A673 (cell line): ENCODE measurements at places on chromosomes 13 and 19. TPM values are rescaled to one million over a fixed set of nuclear protein-coding genes. Genes with fewer than 3 reads are reported as not detected.

DNA sequence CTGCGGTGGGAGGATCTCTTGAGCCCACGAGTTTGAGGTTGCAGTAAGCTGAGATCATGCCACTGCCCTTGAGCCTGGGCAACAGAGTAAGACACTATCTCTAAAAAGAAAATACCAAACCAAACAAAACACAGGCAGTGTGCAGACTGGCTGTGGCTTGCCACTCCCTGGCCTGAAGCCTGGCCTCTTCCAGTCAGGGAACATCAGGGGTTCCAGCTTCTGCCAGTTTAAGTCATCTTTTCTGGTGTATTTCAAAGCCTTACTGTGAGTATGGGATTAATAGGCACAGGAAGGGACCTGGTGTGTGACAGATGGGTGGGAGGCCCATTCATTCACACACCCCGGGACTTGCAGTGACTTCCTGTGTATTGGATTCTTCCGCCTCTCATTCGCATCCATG, 27.0 kb upstream of the F2RL3 start:
- DNase-seq, result peak; percentile 7

GRCh38 chr13:77740931-77741596, 43.6 kb downstream of the SLAIN1 start:
- no peak for DNase-seq

GRCh38 chr19:29299416-29300380, 86.7 kb upstream of the UQCRFS1 start:
- DNase-seq, result no peak

DNA sequence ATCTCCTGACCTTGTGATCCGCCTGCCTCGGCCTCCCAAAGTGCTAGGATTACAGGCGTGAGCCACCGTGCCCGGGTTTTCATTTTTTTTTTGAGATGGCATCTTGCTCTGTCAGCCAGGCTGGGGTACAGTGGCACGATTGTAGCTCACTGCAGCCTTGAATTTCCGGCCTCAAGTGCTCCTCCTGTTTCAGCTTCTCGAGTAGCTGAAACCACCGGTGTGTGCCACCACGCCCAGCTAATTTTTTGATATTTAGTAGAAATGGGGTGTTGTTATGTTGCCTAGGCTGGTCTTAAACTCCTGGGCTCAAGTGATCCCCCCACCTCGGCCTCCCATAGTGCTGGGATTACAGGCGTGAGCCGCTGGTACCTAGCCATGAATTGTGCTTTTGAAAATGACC, 5.9 kb downstream of the ADAT3 start:
- DNase-seq, result no peak

- DNase-seq, result peak; percentile 4
Observed at GRCh38 chr13:32255724-32256109, 59.4 kb downstream of the ZAR1L start.

Gene PABPC3
- 0.24 TPM in 1 of 2 replicates, not detected in the other for total RNA-seq

DNA sequence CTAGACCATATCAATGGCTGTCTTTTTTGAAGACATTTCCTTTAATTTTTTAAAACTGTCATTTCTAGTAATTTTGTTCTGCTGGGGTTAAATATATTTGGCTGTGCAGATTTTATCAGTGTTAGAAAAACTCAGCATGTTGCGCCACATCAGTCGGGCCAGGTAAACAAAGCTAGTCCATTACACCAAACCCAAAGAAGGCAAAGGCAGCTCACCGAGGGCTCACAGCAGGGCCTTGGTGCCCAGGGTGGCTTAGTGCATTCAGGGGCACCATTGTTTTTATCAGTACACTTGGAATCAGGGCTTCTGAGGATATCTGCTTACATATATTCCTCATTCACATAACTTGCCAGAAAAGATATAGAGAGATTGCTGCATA, 22.2 kb downstream of the SPATA13 start:
- no peak for DNase-seq

DNA sequence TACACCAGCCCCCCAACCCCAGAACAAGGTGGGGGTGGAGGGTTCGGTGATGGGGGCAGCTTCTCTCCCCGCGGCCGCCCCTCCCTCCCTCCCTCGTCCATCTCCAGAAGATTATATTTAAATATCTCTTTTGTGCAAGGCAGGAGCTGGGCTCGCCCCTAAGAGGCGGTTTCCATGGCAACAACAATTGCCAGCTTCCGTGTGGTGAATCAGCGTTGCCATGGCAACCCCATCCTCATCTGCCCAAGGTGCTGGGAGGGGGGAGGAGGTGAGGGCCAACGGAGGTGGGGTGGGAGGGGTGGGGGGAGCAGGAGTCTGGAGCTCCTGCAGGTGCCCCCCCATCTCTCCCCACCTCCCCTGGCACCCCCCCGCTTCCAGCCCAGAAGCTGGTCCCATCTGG, 46.4 kb downstream of the CELF5 start:
- peak; percentile 84 for DNase-seq

Gene TBXA2R
- total RNA-seq, result 0.56 and 0.70 TPM in 2 replicates

Gene TSSK6
- total RNA-seq, result 2.5 TPM in 2 replicates

Gene SULT2B1
- 0.24 and 0.60 TPM in 2 replicates for total RNA-seq

Gene EID2B
- 3.4 and 4.2 TPM in 2 replicates for total RNA-seq

DNA sequence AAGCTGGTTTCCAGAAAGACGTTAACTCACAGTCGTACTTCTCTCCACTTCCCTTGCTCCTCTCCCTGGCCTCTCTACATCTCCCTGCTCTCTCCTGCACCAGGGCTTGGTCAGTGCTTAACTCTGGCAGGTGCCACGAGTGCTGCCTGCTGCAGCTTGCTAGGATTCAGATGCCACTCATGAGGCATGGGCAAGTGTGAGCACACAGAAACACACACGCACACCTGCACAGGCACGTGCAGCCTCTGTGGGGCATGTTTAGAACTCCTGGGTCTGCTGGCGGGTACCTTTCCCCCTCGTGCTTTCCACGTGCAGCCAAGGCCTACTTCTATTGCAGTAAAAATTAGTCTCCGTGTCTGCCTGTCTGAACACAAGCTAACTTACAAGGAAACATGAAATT, 31.8 kb downstream of the SOX1 start:
- no peak for DNase-seq

- peak; percentile 71 for DNase-seq
Observed at GRCh38 chr19:33406521-33407139, 33.1 kb downstream of the CEBPG start.

DNA sequence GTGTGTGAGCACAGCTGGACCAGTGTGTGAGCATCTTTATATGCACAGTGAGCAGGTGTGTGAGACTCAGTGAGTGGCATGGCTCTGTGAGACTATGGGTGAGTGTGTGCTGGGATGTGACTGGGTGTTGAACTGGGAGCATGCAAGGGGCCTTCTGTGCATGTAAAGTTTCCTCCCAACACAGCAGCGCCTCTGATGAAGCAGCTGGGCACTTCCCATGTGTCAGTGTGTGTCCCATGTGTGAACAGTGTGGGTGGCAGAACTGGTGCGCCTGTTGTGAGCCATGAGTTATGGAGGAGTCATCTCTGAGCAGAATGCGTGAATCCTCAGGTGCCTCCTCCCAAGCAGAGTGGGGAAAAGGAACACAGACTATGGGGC, 24.1 kb downstream of the LGALS16 start:
- DNase-seq, result no peak

Gene RXFP2
- total RNA-seq, result not detected in 2 replicates

DNA sequence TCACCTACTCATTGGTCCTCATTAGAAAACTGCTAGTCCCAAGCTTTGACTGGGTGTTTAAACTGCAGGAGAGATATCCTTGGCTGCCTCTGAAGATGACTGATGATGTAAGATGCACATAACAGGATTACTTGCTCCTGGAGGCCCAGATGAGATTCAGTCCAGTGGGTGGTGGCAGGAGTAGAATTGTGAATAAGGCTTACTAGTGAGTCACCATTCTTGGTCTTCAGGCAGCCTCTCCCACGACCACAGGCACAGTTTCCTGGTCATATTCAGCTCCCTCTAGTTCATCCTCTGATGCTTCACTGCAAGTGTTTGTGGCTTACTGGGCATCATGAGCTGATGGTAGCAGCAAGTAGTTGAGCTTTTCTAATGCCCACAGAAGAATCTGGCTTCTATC, 12.1 kb downstream of the SERTM1 start:
- peak; percentile 94 for DNase-seq

GRCh38 chr13:77353995-77354394, 27.1 kb upstream of the MYCBP2 start:
- DNase-seq, result no peak

DNA sequence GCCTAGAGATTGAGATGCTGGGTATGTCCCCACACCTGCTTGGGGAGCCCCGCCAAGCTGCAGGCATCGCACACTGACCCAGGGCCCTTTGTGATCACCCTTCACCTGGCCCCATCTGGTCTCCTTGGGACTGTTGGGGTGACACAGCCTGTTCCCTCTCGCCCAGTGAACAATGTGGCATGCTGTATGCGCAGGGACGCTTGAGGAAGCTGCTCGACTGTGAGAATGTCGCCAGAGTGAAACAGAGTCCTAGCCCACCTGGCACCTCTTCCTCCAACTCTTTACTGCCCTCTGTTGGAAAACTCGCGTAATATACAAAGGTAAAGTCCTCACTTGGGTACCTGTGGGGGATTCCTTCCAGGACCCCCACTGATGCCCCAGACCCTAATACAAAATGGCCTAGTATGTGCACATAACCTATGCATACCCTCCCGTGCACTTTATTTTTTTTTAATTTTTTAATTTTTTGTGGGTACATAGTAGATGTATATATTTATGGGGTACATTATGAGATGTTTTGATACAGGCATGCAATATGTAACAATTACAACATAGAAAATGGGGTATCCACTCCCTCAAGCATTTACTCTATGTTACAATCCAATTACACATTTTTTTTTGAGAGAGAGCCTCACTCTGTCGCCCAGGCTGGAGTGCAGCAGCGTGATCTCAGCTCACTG, 9.0 kb downstream of the BLOC1S3 start:
- peak; percentile 33 for DNase-seq

DNA sequence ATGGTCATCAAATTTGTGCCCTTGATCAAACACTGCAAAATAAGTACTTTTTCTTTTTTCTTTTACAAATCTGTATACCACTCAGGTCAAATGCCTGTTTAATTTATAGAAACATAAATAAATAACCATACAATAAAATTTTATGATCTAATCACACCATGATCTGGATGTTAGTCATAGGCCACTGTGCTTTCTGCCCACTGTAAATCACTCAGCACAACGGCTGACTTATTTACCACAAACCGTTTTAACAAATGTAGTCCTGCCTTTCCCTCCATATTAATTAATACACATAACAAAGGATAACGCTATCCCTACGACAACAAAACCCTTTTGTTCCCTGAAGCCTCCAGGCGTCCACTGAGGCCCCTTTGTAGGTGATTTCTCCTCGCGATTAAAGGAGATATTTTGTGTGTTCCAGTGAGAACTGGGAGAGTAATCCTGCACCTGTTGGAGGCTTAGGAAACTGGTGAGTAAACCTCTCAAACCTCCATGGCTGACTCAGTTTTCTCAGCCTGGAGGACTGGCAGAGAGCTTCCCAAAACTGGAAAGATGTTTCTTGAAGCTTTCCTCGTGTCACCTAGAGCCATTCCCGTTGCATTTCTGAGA, 477.1 kb upstream of the SGCG start:
- no peak for DNase-seq

DNA sequence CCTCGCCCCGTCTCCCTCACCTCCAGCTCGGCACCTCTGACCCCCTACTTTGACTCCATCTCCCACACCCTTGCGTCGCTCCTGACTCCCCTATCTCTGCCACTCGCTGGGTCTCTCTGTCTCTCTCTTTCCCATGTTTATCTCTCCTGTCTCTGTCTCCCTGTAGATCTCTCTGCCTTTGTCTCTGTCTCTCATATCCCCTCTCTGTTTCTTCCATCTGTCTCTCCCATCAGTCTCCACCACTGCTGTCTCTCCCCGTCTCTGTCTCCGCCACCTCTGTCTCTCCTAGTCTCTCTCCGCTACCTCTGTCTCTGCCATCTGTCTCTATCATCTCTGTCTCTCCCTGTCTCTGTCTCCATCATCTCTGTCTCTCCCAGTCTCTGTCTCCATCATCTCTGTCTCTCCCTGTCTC, 12.4 kb upstream of the BBC3 start:
- DNase-seq, result no peak

Gene ARMC6
- 59.5 and 62.7 TPM in 2 replicates for total RNA-seq

Gene JAK3
- 2.4 and 2.5 TPM in 2 replicates for total RNA-seq

- DNase-seq, result peak; percentile 94
Observed at GRCh38 chr19:2507109-2507508, 31.2 kb downstream of the GADD45B start.

DNA sequence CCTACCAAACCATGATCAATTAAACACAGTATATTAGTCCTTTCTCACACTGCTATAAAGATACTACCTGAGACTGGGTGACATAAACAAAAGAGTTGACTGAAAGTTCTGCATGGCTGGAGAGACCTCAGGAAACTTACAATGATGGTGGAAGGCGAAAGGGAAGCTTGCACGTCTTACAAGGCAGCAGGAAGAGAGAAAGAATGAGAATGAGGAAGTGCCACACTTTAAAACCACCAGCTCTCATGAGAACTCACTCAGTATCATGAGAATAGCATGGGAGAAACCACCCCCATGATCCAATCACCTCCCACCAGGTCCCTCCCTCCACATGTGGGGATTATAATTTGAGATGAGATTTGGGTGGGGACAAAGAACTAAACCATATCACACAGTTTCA, 324.9 kb upstream of the ZNF507 start:
- DNase-seq, result no peak

Gene CEACAM3
- total RNA-seq, result not detected in 2 replicates

DNA sequence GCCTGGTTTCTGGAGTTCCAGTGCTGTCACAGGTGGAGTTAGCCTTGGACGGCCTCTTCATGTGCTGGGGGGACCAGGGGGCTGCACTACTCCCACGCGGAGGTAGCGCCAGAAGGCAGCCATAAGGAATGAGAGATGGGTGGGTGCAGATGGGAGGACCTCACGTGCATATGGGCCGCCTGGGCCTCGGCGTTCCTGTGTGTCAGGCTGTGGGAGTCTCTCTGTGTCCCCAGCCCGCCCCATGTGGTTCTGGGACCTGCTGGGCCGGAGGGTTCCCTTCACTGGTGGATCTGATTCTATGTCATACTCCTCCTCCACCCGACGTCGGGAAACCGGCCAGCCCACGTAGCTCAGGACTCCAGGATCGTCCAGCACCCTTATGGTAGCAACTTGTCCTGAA, 149.0 kb upstream of the SOX1 start:
- DNase-seq, result no peak

GRCh38 chr19:50203281-50204080, at the start of gene MYH14:
Gene MYH14 (plus strand): TSS chr19:50203622. CDS start chr19:50210366, 6,744 bp downstream.
- peak; percentile 84 for DNase-seq

- peak; percentile 27 for DNase-seq
Observed at GRCh38 chr13:110616103-110617101, 1.1 kb downstream of the NAXD start.

- DNase-seq, result peak; percentile 72
Observed at GRCh38 chr13:46668931-46669525, 116.1 kb downstream of the LRCH1 start.

Gene CCDC122
- total RNA-seq, result 1.2 and 2.6 TPM in 2 replicates

- DNase-seq, result no peak
Observed at GRCh38 chr19:41895745-41896580, 13.0 kb downstream of the ARHGEF1 start.
